Endodermal cell (in vitro differentiated cells): ENCODE measurements at places on chromosomes 12 and 14.

GRCh38 chr12:127964717-127965116, 302.3 kb upstream of the TMEM132C start:
- peak; percentile 61 for DNase-seq

DNA sequence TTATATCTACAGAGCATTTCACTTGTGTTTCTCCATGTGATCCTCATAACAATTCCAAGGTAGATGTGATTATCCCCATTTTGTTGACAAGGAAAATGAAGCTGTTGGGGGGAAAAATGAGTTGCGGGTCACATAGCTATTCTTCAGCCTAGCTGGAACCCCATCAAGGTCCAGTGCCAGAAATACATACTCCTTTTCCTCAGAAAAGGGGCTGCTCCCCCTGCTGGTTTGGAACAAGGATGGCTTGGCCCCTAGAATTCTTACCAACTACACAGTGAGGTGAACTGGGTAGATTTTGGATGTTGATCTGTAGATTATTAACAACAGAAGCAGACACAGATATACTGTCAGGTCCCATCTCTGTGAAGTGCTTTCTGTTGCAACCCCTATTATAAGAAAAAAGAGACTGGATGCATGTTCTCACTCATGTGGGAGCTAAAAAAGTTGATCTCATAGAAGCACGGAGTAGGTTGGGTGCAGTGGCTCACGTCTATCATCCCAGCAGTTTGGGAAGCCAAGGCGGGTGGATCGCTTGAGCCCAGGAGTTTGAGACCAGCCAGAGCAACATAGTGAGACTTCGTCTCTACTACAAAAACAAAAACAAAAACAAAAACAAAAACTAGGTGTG, 8.9 kb downstream of the IKZF4 start:
- DNase-seq: peak; percentile 83

DNA sequence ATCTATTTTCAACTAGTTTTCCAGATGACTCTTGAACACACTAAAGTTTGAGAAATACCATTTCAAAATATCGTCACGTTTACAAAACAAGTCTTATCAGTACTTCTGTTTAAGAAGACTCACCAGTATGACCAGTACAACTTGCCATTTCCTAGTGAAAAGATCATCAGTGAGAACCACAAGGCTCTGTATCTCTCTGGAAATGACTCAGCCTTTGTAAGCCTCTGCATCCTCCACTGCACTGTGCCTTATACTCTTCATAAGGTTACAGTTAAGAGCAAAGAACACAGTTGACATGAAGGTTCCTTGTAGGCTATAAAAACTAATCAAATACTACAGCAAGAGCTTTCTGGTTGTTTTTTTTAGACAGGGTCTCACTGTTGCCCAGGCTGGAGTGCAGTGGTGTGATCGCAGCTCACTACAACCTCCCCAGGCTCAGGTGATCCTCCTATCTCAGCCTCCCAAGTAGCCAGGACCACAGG, 5.7 kb upstream of the VTI1B start:
- DNase-seq: no peak

DNA sequence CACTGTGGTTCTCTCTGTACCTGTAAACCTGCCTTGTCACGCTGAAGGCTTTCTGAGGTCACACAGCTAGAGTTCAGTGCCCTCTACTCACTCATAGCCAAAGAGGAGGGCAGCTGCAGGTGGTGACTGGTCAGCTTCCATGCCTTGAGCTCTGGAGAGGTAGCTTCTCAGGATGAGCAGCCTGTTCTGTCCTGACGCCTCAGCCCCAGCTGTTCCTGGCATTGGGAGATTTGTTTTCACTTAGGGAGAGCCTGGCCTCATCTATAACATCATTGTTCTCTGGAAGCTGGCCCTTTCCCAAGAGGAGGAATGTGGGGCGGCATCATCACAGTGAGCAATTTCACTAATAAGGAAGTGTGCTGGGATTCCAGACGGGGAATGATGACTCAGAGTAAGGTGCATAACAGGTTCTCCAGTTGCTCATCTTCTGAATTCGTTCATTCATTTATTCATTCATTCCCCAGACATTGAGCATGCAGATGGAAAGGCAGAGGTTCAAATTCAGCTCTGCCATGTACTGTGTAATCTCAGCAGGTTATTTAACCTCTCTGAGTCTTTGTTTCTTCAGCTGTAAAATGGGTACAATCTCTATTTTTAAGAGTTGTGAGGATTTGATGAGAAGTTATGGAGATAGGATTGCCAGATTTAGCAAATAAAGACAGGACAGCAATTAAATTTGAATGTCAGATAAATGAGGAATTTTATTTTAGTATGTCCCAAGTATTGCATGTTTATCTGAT, 255.8 kb upstream of the CRY1 start:
- peak; percentile 74 for DNase-seq

GRCh38 chr14:56027916-56028712, 90.1 kb upstream of the PELI2 start:
- no peak for DNase-seq

DNA sequence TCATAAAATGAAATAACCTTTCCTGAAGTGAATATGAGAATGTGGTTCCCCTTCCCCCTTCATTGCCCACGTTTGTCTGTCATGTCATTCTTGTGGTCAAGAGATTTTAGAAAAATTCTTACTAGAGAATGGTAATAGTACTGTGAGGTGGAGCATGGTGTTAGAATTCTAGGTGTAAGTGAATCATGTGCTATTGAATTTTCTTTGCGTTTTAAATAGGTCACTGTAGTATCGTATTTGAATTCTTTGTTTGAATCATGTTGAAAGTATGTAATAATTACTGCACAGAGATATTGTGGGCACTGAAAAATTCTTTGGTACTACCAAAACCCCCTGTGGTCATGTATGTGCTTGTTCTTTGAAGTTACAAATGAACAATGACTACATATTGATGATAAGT, 49.9 kb downstream of the FUT8 start:
- no peak for DNase-seq

DNA sequence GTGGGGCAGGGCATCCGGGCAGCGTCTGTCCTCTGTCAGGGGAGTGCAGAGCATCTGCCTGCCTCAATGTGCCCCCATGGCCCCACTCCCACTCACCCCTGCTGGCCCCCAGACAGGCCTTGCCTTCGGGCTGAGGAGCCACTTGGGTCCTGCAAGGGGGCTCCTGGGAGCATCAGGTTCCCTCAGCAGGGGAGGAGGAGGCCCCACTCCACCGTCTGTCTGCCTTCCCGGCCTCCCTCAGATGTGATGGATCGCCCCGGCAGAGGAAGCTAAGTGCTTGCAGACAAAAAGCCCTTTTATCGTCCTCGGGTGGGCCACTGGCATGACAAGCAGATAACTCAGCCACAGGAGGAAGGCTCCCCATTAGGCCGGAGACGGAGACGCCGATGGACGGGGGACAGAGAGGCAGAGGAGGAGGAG, 35.1 kb downstream of the NCOR2 start:
- DNase-seq: no peak

DNA sequence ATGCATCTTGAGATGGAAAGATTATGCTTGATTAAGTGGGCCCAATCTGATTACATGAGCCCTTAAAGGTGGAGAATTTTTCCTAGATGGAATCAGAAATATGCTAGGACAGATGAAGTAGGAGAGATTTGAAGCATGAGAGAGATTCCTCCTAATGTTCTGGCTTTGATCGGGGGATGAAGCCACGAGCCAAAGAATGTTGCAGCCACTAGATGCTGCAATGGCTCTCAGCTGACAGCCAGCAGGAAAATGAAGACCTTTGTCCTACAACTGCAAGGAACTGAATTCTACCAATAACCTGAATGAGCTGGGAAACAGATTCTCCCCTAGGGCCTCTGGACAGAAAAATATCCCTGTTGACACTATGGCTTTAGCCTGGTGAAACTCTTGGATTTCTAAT, 82.6 kb upstream of the ATP2B1 start:
- no peak for DNase-seq

- peak; percentile 68 for DNase-seq
These were observed 159.3 kb downstream of the DACT1 start for GRCh38 chr14:58797010-58797429.

DNA sequence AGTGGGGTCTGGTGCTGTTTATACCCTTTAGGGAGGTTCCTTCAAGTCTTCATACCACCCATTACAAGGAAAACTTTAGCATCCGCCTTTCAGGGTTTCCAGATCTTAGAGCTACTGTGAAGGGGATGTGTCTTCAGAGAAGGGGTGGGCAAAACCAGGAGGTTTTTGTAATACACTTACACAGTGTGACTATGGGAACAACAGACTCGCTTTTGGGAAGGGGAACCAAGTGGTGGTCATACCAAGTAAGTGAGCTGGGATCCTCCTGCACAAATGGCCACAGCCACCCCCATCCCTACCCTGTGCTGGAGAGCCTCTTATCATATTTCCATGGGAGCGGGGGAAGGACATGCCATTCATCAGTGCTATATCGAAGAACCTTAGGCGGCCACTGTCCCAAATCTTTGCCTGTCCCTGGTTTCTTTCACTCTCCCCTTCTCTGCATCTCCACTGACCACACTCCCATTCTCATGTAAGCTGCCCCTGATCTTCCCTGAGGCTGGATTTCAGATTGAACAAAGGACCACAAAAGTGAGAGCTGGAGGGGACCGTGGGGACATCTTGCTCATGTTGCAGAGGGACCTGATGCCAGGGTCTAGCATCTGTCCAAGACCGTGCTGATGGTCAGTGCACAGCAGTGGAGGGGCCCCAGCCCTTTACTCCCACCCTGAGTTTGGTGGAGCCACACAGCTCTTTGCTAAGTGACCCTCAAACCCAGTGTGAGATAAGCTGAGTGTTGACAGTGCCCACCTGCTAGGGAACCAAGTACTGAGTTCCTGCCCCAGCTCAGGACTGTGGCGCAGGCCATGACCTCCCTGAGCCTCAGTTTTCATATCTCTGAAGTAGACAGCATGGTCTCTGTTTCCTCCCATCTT, 51.4 kb downstream of the DAD1 start:
- no peak for DNase-seq

- no peak for DNase-seq
These were observed 16.0 kb upstream of the LUM start for GRCh38 chr12:91127306-91127705.

- peak; percentile 64 for DNase-seq
These were observed 2.1 kb downstream of the MYL6 start for GRCh38 chr12:56160193-56160763.

GRCh38 chr12:64526859-64527258, 74.9 kb downstream of the TBK1 start:
- no peak for DNase-seq

DNA sequence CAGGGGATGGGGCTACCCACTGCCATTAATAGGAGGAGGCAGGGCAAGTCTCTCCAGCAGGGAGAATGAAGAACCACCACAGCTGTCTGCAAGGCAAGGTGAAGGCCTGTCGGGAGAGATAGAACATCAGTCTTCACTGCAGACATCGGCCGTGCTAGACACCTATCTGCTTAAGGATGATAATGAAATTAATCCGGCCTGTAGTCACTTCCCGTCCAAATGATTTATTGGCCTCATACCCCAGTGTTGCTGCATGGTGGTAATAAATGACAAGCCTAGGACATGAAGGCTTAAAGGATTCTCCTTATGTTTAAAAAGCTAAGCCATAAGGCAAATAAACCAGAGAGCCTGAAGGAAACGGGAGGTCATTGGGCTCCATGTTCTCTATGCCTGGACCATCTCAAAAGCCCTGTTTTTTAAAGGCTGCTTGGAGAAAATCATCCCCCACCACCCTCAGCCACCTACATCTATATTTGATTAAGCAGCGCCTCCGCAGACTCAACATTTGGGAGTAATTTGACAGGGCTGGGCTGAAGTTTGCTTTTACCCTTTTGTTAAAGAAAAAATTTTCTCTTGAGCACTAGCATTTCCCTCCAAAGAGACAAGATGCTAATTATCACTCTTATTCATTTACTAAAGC, 137.7 kb downstream of the PLXNC1 start:
- no peak for DNase-seq

DNA sequence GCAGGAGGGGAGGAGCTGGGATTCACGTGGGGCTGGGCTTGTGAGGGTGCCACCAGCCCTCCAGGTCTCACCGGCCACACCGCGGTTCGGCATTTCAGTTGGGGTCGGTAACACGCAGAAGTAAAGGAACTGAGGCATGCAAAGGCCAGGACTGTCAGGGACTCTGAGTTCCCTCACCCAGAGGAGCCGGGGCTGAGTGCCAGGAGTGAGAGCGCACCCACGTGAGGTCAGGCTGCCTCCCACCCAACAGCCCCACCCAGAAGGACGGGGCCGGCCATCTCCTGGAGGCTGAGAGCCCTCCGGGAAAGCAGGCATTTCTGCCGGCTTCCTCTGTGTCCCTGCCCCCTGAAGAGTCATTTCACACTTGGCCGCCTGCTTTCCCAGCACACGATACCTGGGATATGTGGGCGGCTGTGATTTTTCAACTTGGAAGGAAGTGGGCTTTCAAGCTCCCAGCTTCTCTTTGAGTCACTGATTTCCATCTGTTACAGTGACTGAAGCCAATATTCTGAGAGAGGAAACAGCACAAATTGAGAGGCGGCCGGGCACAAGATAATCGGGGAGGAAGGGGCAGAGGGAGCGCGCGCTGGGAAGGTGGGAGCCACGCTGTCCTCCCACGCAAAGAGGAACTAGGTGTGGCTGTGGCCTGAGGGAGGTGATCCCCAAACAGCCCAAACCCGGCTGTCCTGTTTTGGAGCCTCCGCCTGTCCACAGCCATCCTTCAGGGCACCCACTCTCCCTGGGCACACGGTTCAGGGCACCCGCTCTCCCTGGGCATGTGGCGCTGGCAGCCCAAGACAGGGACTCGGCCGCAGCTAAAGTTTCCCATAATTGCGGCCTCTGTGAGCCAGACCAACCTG, 19.0 kb downstream of the GALNT9 start:
- no peak for DNase-seq

DNA sequence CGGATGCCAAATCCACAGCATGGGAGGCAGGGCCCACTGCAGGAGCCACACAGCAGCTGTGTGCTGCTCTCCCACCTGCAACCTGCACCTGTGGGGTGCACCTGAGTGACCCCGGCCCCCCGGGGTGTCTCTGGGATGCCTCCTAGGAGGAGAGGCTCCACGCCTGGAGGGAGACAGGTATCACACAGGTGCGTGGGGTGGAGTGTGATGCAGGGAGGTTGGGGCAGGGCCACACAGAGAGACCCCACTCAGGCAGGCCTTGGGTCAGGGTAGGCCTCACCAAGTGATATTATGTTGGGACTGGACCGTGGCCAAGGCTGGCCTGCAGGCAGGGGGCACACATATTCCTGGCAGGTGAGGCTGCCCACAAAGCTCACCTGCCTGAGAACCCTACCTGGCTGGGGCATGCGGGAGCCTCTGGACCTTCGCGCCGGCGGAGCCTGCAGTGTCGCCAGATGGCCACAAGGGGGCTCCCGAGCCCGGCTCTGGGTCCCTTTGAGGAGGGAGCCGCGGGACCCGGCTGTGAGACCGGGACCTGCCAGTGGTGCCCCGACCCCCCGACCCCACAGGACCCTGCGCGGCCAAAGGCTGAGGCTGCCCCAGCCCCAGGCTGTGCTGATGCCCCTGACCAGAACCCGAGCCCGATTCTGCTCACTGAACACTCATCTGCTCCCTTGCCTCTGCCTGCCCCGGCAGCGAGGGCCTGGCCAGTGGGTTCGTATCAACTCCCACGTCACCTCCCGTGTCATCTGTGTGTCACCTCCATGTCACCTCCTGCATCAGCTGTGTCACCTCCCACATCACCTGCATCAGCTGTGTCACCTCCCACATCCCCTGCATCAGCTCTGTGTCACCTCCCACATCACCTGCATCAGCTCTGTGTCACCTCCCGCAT, 11.4 kb downstream of the TMEM121 start:
- peak; percentile 89 for DNase-seq

GRCh38 chr14:67505254-67505653, 16.7 kb upstream of the TMEM229B start:
- no peak for DNase-seq
